Ecto neural progenitor cell (in vitro differentiated cells): ENCODE measurements at places on chromosomes 2 and 18.

DNA sequence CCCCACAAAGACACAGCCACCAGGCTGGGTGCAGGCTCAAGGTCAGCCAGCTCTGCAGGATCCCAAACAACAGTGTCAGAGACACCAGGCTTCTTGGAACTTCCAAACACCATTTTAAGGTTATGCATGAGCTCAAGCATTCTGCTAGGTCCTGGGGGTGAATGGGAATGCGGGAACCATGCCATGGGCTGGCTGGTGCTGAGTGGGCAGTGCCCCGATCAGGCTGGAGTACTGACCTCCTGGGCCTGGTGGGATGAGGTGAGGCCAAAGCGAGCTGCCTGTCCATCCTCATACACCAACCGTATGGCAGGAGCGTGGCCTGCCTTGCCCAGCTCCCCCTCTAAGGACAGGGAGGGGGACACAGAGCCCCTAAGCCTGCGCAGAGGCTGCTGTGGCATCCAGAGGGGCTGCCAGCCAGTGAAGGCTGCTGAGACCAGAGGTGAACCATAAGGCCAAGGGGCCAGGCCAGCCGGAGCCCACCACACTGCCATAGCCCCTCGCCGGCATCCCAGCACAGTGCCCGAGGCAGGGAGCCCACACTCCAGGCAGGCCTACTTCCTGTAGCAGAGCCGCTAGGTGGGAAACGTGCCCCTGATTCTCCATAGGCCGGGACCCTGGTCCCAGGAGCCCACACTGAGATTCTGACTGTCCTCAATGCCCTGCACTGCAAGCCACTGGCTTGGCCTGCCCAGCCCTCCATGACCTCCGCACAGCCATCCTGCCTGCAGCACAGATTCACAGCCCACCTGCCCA, 135.0 kb downstream of the HDAC4 start:
- DNase-seq: no peak

DNA sequence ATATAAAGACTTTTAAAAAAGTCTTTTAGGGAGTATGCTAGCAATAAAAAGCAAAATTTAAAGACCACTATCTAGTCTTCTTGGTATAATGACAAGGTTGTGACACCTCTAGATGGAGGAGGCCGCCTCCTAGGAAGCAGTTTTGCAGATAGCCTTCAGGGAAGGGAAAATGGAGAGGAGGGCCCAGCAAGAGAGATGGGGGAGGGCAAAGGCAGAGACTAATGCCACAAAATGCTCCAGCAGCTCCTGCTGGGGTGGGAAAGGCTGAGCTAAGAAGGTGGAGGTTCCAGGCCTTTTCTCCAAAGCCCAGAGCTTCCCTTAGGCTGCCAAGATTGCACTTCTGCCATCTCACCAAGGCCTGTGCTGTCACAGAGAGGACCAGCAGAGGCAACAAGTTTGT, 153.9 kb upstream of the THSD7B start:
- no peak for DNase-seq

DNA sequence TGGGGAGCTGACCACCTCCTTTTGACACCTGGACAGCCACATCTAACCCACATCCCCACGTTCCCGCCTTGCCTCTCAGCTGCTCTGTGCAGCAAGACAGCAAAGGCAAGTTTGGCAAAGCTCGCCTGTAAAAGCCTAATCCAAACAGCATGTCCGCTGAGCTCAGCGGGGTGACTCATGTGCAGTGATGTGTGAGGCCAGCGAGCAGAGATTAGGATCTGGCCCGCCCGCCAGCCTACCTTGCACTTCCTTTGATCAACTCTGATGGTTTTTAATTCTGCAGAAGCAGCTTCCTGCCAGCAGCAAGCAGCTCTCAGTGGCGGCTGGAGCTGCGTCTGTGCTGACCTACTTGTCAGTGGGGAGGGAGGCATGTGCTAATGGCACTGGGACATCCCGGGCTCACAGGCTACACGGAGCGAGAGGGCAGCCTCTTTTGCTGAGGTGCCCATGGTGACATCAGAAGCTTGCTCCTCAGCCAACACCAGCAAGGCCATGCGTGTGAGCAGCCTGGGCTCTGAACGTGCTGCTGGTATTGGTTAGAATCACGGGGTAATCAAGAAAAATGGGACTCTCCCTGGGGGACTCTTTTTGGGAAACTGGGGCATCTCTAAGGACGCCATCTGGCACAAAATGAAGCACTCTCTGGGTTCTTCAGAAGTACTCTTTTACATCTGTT, 36.0 kb upstream of the EML4 start:
- peak; percentile 84 for DNase-seq

GRCh38 chr18:21930177-21930576, 189.6 kb downstream of the MIB1 start:
- DNase-seq: no peak

GRCh38 chr2:106572541-106573450, 85.6 kb downstream of the CD8B2 start:
- no peak for DNase-seq

GRCh38 chr2:63484481-63484880, 103.8 kb downstream of the WDPCP start:
- no peak for DNase-seq

- no peak for DNase-seq
These were observed 55.5 kb upstream of the ZDBF2 start for GRCh38 chr2:206218796-206219499.

- no peak for DNase-seq
These were observed 162.4 kb upstream of the CWC22 start for GRCh38 chr2:180169474-180169873.

DNA sequence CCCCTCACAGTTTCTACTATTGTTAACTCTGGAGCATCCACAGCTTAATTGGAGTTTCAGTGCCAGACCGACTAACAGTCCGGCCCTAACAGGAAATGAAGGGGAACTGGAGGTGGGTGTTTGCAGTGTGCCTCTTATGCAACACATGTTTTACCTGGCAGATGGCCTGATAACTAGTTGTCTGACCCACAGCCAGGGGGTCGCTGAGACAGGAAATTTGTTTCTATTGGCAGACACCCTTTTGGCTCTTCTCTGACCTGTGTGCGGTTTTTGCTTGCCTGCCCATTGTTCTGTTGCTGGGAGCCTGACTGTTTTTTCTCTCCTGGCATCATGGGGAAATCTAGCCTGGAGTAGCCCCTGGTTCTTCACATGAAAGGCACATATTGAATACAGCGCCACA, 1329.8 kb downstream of the DSC3 start:
- DNase-seq: no peak

DNA sequence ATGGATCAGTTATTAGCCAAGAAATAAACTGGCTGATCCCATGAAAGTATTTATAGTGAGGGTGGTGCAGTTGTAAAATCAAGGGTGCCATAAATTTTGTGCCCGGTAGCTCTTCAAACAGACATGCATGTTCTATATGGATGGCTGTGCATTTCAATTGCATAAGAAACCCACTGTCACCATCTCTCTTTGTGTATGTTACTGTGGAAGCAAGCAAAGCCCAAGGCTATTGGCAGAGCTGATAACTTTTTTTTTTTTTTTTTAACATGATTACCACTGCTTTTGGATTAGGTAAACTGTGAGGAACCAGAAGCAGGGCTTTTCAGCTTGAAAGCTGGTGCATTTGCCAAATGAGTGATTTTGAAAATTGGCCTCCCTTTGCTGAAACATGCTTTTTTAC, 332.6 kb downstream of the SOX11 start:
- no peak for DNase-seq

DNA sequence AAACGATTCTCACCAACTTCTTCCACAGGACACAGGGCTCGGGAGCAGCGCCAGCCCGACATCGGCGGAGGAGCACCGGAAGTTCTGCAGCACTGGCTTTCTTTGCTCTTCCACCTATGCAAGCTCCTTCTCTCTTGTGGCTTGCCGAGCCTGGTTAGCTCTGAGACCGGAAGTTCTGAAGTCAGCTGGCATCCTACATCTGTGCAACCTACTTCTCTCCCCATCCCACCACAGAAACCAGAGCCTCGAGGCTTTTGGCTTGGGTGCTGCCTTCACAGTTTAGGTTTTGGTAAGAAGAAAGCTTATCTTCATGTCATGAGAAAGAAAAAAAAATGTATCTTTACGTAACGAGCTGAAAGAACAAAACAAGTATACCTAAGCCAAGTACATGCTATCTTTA, 111.7 kb downstream of the ANKRD44 start:
- no peak for DNase-seq

DNA sequence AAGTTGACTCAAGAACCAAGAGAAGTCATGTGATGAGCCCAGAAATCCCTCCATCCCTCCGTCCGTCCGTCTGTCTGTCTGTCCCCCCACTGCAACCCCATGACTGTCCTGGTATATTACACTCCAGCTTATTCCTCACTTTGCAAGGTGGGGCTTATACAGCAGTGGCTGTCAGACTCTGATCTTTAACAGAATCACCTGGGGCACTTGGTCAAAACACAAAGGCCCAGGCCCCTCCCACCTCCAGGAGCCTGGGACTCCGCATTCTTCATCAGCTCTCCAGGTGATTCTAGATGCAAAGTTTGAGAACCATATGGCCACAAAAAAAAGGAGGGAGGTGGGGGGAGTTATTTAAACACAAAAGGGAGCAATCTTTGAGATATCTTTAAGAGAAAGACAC, 61.4 kb downstream of the MYO5B start:
- no peak for DNase-seq

DNA sequence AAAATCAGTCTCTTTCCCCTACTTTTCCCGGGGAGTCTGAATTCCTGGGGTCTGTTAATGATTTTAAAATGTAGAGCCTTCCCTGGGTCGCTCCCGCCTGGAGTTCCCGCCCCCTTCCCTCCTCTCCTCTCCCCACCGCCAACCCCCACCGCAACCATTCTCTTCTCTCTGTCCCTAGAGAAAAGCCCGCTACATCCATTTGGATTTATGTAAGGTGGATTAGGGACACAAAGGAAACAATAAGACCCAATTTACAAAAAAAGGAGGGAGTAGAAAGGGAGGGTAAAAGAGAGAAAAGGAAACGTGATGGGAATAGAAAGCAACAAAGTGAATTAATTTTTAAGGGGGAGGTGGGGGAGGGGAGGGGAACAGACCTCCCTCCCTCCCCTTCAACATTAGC, 2.2 kb downstream of the EPHA4 start:
- DNase-seq: peak; percentile 58

DNA sequence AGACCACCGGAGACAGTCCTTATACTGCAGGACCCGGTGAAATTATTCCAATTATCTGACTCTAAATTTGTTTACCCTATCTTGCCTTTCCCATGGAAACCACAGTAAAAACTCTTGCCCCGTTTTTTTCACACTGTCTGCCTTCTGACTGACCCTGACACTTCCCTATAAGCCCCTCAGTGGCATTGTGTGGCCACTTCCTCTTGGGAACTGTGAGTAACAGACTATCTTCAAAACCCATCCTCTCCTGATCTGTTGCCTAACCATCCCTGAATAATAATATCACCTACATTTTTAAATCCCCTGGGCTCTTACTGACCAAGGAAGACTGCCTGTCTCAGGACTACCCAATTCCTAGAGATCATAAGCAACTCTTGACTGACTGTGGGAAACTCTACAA, 42.6 kb upstream of the RNF152 start:
- no peak for DNase-seq

DNA sequence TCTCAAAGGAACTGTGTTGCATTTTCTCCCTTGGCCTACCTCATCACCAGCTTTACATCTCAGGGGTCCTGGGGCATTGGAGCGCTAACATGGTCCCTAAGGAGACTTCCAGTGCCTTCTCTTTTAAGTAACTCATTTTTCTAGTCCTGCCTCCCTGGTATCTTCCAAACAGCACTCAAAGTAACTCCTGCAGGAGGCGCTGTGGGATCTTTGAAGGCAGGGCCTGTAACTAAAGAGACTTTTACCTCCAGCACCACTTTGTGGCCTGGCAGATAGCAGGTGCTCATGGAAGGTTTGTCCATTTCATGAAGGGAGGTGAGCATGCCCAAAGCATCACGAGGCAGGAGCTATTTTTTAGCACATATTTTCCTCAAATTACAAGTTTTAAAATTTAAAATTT, 411.0 kb upstream of the GYPC start:
- peak; percentile 71 for DNase-seq

DNA sequence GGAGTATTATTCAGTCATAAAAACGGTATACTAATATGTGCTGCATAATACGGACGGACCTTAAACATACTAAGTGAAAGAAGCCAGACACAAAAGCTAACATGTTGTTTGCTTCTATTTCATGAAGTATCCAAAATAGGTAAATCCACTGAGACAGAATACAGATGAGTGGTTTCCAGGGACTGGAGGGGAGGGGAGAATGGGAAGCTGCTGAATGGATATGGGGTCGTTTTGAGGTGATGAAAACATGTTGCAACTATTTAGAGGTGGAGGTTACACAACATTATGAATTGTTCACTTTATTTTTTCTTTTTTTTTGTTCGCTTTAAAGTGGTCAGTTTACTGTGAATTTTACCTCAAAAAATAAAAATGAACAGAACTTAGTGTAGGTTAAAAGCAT, 52.9 kb downstream of the RAB10 start:
- no peak for DNase-seq

DNA sequence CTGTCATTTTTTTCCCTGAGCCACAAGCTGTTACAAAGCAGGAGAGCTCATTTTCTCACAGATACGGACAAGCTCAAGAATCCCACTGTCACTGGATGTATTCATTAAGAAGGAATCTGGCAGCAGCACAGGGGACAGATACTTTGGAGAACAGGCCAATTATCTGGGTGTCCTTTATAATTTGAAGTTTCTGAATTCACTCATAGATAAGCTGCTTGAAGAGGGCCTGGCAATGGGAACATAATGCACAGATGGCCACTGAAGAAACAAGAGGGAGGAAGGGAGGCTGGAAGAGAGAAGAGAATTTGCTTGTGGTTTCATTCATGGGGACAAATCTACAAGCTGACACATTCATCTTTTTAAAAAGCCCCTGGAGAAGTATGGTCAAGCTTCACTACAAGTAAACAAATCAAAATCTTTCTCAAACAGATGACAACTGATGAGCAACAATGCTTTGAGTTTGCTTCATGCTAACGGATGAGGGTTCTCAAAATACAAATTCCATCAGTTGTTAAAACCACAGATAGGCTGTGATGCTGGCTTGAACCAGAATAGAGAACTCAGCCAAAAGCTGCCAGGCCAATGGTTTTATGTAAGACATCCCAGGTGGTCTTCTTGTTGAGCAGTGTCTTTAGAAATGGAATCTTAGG, 11.9 kb downstream of the BCL2 start:
- DNase-seq: no peak

GRCh38 chr2:7272210-7272609, 355.0 kb downstream of the RNF144A start:
- no peak for DNase-seq

DNA sequence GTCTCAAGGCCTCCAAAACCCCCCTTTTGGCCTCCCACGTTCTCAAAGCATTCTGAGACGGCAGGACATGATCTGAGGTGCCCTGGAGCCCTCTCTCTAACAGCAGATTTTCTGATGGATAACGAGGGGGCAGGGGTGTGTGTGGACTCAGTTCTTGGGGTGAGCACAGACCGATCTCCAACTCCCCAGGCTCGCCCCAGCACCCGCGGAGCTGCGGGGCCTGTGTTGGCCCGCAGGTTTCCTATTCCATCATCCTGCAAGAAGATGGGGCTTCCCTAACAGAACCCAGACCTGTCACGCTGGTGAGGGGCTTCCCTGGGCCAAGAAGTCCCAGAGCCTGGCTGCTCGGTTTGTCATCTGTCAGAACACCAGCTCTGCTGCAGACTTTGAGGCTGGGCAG, 196.1 kb downstream of the ANAPC1 start:
- DNase-seq: no peak

- peak; percentile 83 for DNase-seq
These were observed 205 bp downstream of the TET3 start for GRCh38 chr2:73984922-73985307.
